ENCODE measurements at places on chromosomes 6 and 20.
A peak's percentile ranks its signal among the peaks of the same experiment; 100 is the strongest.

DNA sequence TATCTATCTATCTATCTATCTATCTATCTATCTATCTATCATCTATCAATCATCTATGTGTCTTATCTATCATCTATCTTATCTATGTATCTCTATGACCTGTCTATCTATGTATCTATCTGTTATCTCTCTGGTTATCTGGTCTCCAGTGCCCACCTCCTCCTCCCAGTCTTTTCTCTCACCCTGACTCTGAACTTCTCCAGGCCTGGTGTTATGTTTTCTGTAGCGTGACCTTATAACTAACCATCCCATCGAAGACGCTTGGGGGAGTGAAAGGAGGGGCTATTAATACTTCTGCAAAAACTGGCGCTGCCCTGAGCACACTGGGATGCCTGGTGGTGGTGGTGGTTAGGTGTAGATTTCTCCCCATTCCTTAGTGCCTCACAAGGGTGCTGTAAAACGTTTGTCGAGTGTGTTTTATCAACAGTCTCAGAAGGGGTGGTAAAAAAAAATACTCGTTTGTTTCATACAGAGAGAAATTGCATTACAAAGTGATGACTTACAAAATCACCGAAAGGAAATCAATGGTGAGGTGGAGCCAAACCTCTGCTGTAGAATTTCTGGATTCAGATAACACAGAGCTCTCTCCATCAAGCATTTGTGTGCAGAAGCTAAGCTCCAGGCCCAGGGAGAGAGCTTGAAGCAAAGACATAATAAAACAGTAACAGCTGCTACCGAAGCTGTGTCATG lies 156.2 kb downstream of the BCAS1 start:
- DNase-seq: peak; percentile 66

DNA sequence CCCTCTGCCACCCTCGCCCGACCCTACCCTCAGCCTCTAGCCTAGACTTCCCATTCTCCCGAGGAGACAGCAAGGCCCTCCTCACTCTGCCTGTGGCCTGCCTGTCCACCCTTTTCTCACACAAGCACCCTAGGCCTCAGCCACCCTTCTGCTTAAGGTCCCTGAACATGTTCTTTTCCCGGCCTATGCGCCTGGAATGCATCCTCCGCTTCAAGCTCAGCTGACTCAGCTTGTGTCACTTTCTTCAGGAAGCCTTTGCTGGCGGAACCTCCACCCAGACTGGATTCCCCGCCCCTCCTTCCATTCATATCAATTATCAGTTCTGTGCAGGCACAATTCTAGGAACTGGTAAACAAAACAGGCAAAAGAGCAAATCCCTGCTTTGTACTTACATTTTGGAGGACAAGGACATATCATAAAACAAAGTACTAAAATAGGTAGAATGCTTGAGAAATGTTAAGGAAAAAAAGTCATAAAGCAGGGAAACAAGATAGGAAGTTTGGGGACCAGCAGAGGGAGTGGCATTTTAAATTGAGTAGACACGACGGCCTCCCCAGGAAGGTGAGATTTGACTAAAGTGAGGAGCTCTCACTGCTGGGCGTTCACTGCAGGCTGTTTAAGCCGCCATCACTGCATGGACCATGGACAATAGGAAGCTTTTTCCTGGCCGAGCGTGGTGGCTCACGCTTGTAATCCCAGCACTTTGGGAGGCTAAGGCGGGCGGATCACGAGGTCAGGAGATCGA lies 17.9 kb upstream of the SNHG17 start:
- DNase-seq: peak; percentile 60

DNA sequence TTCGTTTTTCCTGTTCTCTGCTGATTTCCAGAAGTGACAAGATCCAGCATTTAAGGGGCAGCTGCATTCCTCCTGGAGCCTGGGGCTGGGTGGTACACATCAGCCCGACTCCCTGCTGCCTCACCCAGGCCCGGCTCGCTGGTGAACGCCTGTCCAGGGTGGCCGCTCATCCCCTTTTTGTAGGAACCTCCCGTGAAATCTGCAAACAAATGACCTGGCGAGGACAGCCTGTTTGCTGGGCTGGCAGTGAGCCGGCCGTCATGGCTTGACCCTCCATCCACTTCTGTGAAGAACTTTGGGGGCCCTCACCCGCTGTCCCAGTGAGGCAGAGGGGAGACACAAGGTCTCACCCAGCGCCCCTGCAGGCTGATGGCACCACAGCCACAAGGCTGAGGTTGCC lies 39.0 kb downstream of the PYGB start:
- no peak for DNase-seq

- peak; percentile 20 for DNase-seq
Observed at GRCh38 chr6:13454286-13455221, 32.8 kb downstream of the GFOD1 start.

- DNase-seq: peak; percentile 93
Observed at GRCh38 chr6:26322645-26323482, 42.1 kb upstream of the BTN3A2 start.

GRCh38 chr6:85574932-85575598 lies 18.6 kb downstream of the SNX14 start:
- peak; percentile 79 for DNase-seq

GRCh38 chr6:65450451-65450850 lies 256.6 kb downstream of the EYS start:
- no peak for DNase-seq

- DNase-seq: no peak
Observed at GRCh38 chr6:51996296-51996947, 91.0 kb downstream of the PKHD1 start.

DNA sequence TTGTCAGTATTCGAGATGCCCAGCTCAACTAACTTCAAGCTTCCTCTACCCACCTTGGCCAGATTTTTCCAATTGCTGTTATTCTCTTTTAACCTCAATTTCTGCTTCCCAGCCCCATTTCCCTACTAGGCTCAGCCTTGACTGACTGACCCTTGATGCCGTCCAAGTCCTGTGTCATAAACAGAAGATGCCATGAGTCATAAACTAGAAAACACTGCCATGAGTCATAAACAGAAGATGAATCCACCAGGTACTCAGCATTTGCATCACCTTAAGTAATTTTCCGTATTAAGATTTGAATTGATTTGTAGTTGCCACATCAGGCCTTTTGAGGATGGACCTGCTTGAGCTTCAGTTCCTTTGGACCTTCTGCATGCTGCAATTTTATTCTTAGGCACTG lies 123.8 kb downstream of the FAM83B start:
- DNase-seq: no peak

DNA sequence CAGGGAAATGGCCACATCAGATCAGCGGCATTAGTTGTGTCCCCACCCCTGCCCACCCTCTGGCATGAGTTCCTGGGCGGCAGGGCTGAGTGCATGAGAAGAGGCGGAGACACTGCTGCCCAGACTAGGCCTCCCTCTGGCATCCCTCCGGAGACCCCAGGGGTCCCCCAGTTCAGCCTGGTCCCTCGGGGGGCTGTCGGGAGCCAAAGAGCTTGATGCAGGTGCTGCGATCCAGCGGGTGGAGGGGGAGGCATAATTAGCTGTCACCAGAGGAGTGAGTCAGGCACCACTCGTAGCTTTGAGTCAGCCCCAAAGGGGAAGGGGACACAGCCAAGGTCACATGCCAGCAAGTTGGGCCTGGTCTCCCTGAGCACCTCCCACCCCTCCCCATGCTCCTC lies 34.5 kb downstream of the DLGAP4 start:
- DNase-seq: no peak

DNA sequence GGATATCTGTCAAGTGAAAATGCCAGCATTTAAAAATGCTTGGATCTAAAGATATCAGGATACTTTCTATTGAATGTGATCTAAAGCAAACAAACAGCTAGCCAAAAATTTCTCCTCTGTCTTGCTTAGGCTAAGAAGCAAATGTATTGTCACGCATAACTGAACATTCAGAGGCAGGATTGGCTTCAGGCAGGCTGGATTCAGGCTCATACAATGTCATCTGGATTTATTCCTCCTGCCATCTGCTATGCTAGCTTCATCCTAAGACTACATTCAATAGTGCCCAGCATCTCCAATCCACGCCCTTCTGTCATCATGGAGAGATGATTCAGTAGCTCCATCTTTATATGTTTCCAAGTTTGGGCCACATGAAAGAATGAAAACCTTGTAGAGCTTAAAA lies 27.1 kb downstream of the PFDN4 start:
- no peak for DNase-seq

GRCh38 chr20:46784436-46785127 lies 75.1 kb downstream of the SLC2A10 start:
- peak; percentile 47 for DNase-seq

DNA sequence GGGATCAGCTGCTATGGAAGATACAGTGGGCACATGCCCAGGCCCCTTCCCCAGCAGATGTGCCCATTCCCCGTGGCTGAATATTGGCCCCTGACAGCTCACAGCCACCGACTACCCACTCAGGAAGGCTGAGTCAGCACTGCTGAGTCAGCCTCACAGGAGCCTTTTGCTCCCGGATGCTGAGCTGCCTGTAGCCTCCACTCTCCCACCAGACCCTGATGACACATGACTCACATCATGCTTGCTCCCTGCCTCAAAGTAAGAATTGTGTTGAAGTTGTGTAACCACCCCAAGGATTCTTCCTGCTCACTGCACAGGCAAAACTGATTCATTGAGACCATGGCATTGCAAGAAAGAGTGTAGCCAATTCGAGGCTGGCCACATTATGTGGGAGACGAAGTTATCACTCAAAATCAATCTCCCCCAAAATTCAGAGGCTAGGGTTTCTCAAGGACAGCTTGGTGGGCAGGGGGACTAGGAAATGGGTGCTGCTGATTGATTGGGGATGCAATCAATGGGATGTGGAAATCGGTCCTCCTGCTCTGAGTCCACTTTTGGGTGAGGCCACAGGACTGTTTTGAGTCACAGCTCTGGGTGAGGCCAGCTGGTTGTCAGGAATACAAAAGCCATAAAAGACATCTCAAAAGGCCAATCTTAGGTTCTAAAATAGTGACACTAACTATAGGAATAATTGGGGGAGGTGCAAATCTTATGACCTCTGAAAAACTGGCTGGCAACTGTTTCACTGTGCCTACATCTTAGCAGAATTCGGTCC lies 556.6 kb upstream of the CDH4 start:
- peak; percentile 82 for DNase-seq

DNA sequence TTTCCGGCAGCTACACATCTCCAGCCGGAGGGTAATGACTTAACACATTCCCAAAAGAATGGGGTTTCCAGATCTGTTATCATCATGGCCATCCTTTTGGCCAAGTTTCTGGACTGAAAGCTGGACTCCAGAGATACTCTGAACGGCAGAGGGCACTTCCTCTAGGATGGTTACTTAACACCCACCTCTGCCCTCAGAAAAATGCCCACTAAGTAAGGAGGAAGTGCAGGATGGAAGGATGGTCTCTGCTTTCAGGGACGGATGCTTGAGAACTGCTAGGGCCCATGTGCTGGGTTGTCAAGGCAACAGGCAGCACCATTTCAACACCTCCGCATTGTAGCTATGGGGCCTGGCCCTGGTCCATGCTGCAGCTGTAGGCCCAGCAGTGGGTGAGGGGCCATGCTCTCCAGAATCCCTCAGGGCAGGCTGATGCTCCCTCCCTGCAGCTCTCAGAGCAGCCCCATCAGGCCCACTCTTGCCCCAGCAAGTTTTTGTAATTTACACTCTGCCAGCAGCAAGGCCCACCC lies 16.5 kb upstream of the TGM3 start:
- no peak for DNase-seq

DNA sequence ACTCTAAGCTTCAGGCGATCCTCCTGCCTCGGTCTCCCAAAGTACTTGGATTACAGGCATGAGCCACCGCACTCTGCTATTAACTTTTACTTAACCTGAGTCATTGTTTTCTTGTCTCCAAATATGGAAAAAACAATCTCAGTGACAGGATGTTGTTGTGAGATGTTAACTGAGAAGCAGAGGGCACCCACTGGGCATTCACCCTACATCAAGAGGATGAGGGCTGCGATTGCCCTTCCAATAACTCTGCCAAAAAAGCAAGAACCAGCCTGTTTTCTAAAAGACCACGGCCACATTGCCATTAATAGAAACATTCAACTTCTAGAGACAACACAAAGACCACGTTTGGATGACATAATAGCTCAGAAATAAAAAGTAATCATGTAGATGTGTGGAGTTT lies 107.6 kb upstream of the SGK1 start:
- peak; percentile 42 for DNase-seq

DNA sequence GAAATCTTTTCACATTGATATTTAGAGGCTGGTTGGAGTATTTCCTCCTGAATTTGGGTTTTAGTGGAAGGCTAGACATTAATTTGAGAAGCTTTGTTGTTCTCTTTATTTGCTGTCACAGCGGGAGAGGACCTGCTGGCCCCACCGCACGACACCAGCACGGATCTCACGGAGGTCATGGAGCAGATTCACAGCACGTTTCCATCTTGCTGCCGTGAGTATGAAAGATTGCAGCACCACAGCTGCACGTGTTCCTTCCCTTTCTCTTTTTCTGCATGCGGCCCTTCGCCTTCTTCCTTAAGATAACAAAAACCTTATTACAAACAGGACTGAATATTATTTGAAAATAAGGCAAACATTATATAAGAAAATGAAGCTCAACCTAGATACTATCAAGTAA lies 555.5 kb downstream of the UTRN start:
- no peak for DNase-seq

DNA sequence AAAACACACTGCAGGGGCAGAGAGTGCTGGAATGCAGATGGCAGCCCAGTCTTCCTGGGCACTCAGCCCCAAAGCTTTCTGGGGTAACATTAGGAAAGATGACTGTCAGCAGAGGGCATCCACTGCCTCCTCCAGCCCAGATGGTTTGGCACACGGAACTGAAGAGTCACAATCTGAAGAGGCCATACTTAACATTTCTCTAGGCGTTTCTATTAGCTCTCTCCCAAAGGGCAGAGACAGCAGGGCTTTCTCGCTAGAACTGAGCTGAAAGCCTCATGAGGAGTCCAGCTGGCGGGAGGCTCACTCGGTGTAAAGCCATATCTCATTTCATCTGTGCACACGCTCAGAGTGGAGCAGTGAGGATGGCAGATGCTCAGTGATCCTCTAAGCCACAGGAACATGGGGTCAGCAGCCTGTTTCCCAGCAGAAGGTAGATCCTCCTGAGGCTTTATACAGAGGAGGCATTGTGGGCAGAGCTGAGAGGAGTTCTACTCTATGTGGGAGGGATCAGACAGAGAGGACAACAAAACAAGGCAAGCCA lies 28.1 kb downstream of the ALDH8A1 start:
- DNase-seq: no peak

GRCh38 chr6:20816126-20816525 lies 281.9 kb downstream of the CDKAL1 start:
- no peak for DNase-seq

Data from fibroblast of skin of back (primary cell).